AG09309 (cell line): ENCODE measurements at places on chromosomes 4 and X.

DNA sequence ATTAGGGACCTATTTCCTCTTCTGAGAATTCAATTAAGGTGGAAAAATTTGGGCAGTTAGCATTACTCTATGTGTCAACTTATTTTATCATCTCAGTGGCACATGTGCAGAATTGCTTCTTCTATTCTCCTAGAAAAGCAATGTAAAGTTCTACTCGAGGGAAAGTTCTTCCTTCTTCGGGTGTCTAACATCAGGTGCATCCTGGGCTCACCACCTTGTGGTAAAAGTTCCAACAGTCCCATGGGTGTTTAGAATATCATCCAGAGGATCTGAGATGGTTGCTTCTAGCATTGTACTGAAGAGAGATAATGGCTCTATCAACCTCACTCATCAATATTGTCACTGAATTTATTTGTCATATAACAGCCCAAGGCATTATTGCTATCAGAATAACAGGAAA lies 969.7 kb downstream of the PDHA2 start:
- DNase-seq = no peak

DNA sequence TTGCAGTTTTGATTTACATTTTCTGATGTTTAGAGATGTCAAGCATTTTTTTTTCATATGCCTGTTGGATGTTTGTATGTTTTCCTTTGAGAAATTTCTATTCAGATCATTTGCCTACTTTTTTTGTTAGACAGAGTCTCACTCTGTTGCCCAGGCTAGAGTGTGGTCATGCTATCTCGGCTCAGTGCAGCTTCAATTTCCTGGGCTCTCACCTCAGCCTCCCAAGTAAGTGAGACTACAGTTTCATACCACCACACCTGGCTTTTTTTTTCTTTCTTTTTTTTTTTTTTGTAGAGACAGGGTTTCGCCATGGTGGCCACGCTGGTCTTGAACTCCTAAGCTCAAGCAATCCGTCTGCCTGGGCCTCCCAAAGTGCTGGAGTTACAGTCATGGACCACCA lies 291.7 kb downstream of the SLITRK2 start:
- no peak for DNase-seq

GRCh38 chrX:153953342-153953830 lies 8.9 kb upstream of the RENBP start:
- DNase-seq = no peak

GRCh38 chr4:2753436-2753835 lies 2.7 kb downstream of the TNIP2 start:
- no peak for DNase-seq

DNA sequence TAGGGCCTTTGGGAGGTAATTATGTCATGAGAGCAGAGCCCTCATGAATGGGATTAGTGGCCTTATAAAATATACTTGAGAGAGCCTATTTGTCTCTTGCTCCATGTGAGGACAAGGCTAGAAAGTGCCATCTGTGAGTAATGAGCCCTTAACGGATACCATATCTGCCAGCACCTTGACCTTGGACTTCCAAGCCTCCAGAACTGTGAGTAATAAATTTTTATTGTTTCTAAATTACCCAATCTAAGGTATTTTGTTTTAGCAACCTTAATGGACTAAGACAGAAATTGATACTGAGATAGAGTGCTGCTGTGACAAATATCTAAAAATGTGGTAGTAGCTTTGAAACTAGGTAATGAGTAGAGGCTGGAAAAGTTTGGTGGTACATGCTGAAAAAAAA lies 285.0 kb upstream of the DIPK2B start:
- DNase-seq = no peak

GRCh38 chr4:183961795-183962194 lies 56.7 kb downstream of the STOX2 start:
- DNase-seq = no peak

- DNase-seq = no peak
These were observed 43.9 kb upstream of the GEMIN8 start for GRCh38 chrX:14073556-14073955.

DNA sequence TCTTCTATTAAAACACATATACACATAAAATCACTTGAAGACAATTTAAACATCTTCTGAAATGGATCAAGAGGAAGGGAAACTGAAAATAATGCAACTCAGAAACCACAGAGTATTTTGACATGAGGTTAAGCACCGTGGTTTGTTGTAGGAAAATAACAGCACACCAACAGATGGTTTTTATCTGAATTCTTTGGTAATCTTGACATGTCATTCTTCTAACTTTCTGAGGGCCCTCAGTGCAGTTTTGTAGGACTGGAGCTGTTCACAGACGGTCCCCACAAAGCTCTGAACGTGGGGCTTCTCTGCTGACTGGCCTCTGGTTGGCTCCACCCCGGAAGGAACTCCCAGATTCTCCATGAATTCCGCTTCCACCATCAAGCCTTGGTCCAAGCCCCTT lies 16.0 kb upstream of the TLR8 start:
- DNase-seq = no peak

DNA sequence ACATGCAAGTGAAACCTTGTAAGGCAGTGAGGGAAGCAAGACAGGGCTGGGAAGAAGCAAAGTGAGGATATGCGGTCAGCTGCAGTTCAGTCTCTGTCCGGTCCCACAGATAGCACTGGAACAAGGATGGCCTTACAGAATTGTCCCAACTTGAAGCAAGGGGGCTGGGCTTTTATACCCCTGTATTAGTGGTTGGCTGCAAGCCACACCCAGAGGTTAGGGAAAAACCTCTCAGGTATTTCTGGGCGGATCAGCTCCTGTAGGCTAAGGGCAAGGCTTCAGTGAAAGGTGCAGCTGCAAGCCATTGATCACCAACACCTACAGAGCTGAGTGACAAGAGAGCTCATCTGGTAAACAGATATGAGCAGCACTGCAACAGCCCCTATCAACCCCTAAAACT lies 89.0 kb downstream of the KDR start:
- no peak for DNase-seq

GRCh38 chrX:46831765-46832327 lies 5.0 kb upstream of the RP2 start:
- DNase-seq = no peak

DNA sequence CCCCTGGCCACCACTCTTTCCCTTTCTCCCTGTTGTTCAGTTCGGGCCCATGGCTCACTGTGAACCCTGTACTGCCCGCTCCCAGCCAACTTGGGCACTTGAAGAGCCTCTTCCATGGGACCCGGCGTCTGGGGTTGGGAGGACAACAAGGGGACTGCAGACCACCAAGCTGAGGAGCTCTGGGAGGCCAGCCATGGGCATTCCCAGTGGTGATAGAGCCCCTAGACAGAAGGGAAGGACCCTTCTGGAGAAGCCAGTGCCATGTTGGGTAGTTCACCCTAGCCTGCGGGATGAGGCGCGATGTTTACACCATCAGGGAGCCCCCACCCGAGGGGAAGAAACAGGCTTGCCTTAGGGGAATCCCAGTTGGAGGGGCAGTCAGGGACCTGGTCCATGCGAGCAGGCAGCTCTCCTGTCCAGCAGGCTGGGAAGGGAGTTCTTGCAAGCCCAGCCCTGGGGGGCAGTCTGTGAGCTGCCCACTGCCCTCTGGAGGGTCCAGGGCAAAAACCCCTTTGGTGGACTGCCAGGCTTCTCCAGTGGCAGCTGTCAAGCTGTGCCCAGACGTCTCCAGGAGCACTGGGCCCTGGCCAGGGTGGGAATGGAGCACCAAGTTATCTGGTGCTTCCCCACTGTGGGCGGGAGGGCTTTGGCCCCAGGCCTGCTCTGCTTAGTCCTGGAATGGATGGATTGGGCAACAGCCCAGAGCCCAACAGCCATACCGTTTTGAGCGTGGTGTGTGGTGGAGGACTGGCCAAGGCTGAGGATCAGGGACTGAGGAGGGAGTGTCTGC lies 23.7 kb upstream of the UBA1 start:
- peak; percentile 8 for DNase-seq

- no peak for DNase-seq
These were observed 442.0 kb upstream of the ADGRL3 start for GRCh38 chr4:60757986-60758680.

DNA sequence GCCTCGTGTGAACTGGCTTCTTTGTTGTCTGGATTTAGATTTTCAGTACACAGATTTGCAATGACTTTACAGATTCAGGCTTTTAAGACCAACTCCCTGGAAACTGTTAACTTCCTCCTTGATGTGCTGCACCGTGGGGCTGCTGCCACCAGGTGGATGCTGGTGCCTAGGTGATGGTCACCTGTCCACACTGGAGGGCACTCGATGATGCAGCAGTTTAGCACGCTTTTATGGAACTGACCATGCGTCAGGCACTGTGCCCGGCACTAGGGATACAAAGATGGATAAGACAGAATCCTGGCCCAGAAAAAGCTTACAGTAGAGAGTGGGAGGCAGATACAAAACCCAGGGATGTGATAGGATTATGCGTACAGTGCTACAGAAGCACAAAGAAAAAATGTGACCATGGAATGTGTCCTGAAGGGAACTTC lies 180.7 kb downstream of the CEP135 start:
- DNase-seq = no peak

DNA sequence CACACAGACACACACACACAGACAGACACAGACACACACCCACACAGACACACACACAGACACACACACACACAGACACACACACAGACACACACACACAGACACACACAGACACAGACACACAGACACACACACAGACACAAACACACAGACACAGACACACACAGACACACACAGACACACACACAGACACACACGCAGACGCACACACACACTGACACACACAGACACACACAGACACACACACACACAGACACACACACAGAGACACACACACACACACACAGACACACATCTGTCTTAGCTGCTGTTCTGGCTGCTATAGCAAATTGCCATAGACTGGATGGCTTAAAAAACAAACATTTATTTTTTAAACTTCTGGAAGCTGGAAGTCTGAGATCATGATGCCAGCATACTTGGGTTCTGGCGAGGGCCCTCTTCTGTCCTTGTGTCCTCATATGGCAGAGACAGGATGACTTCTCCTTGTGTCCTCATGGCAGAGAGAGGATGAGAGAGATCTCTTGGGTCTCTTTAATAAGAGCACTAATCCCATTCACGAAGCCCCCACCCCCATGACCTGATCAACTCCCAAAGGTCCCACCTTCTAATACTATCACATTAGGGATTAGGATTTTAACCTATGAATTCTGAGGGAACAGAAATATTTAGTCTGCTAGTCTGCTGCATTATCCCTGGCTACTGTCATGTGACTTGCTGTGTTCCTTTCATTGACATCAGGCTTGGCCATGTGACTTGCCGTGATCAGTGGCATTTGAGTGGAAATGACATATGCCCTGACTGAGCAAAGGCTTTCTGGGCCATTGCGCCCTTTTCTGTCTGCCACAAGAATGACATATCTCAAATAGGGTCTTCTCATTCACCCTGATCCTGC lies 32.7 kb upstream of the RASGEF1B start:
- no peak for DNase-seq

DNA sequence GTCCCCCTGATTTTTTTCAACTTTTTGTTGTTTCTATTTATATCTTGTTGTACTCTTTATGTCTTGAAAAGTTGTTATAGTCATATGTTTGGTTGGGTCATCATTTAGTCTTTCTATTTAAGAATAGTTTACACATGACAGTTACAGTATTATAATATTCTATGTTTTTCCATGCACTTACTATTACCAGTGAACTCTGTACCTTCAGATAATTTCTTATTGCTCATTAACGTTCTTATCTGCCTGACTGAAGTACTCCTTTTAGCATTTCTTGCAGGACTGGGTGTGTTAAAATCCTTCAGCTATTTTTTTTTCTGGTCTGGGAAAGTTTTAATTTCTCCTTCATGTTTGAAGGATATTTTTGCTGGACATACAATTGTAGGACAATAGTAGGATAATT lies 157.7 kb upstream of the DIPK2B start:
- DNase-seq = no peak

GRCh38 chr4:141721174-141721573 lies 84.8 kb downstream of the IL15 start:
- DNase-seq = no peak

DNA sequence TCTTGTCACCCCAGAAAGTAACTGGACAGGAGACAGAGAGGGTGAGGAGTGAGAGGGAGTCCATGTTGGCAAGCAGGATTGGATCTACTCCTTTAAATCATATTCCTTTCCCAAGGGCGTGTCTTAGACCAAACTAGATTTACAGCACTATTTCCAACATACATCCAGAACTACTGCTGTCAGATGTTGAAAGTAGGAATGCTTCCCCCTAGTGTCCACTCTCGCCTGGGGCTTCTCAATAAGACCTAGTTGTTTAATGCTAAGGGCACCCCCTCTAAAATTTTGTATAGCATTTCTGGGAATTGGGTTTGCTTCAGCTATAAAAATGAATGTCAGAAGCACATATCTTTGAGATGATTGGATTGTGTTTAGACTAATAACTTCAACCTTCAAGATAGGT lies 13.3 kb downstream of the OFD1 start:
- DNase-seq = peak; percentile 34

- no peak for DNase-seq
These were observed 88.1 kb downstream of the MGST2 start for GRCh38 chr4:139753686-139754085.

- DNase-seq = no peak
These were observed 201.7 kb downstream of the SPRY1 start for GRCh38 chr4:123598331-123598730.

DNA sequence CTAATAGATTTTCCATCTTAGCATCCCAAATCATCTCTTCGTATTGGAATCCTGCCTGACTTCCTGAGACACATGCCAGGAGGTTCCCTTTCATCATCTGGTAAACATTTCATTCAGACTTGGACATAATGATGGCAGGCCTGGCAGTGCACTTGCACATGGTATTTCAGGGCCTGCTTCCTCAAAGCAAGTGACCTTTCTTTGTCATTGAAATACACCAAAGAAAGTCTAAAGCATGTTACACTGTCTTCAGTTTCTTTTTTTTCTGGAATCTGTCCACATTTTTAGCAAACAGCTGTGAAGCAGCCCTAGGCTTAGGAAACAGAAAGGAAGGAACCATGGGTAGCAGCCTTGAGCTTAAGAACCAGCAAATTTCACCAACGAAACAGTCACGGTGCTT lies 205.9 kb upstream of the VCX start:
- no peak for DNase-seq

DNA sequence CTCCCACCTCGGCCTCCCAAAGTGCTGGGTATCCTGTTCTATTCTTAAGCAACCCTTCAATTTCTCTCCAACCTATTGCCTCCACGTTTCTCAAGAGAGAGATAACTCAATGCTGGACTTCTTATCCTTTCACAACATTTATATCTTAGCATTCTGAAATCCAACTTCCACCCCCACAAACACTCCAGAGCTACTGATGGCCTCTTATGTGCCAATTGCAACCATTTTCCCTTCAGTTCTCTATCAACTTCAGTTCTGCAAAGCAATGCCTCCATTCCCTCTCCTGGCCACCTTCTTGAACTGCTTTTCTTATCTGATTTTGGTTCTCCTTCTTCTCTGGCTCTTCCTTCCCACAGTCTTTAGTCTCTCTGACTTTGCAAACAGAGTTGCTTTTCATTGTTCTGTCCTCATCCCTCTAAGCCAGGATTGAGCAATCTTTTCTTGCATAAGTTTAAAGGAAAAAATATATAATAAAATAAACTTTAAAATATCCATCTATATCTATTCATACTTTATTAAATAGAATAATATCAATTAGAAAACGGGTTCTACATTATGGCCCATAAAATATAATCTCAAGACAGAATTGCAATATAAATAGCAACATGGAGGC lies 3.6 kb upstream of the STBD1 start:
- no peak for DNase-seq
